Central memory CD4-positive, alpha-beta T cell (primary cell): ENCODE measurements at places on chromosomes 5 and 9.

- DNase-seq: no peak
Observed at GRCh38 chr5:108797396-108797795, 49.7 kb downstream of the FER start.

GRCh38 chr5:73267766-73268435, 94.9 kb downstream of the TMEM174 start:
- no peak for DNase-seq

GRCh38 chr5:54156577-54156976, 153.8 kb downstream of the ARL15 start:
- DNase-seq: no peak

- DNase-seq: no peak
Observed at GRCh38 chr9:114804505-114804904, 1.3 kb downstream of the TNFSF15 start.

- DNase-seq: no peak
Observed at GRCh38 chr5:19175776-19176570, 812.0 kb downstream of the CDH18 start.

- no peak for DNase-seq
Observed at GRCh38 chr9:88820055-88820454, 171.2 kb upstream of the S1PR3 start.

DNA sequence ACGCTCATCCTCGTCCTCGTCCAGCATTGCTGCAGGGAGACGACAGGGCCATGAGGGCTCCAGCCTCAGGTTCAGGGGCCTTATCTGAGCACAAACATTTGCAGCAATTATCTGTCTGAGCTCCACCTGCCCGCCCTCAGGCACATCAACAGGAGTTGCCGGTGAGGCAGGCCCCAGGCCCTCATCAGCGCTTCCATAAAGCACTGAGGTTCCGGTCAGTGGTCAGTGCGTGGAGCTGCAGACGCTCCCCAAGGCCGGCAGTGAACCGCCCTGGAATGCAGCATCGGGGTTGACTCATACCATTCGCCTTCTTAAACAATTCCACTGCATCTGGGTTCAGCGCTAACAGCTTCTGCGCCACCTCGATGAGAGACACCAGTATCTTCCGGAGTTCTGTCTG, 15.2 kb downstream of the UBAC1 start:
- DNase-seq: no peak

DNA sequence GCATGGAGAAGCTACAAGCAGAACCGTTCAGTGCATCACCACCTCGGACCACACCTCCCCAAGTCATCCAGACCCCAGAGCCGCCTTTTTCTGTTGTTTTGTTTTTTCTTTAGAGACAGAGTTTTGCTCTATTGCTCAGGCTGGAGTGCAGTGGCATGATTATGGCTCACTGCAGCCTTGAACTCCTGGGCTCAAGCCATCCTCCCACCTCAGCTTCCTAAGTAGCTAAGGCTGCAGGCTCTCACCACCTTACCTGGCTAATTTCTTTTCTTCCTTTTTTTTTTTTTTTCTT, 13.5 kb upstream of the SFXN1 start:
- no peak for DNase-seq

GRCh38 chr9:111148052-111149017, 110.1 kb upstream of the LPAR1 start:
- no peak for DNase-seq

GRCh38 chr5:16082053-16082452, 97.5 kb downstream of the MARCHF11 start:
- DNase-seq: no peak
